ENCODE measurements at places on chromosomes 7 and 10. TPM values are rescaled to one million over a fixed set of nuclear protein-coding genes. Genes with fewer than 3 reads are reported as not detected.
A peak's percentile ranks its signal among the peaks of the same experiment; 100 is the strongest.

Gene ALOX5
- total RNA-seq = 36.8 TPM

Gene SUN3
- total RNA-seq = not detected

Gene CNPY1
- total RNA-seq = not detected

Gene HNRNPF
- 184 TPM for total RNA-seq

Gene BBIP1
- total RNA-seq = 26.9 TPM

Gene C10orf90
- 3.9 TPM for total RNA-seq

Gene DENND2A
- total RNA-seq = 24.6 TPM

Gene PDK4
- total RNA-seq = 482 TPM

Gene NPC1L1
- total RNA-seq = 0.29 TPM

GRCh38 chr7:103150192-103150591 is 1.3 kb upstream of the NAPEPLD start:
- no peak for DNase-seq

DNA sequence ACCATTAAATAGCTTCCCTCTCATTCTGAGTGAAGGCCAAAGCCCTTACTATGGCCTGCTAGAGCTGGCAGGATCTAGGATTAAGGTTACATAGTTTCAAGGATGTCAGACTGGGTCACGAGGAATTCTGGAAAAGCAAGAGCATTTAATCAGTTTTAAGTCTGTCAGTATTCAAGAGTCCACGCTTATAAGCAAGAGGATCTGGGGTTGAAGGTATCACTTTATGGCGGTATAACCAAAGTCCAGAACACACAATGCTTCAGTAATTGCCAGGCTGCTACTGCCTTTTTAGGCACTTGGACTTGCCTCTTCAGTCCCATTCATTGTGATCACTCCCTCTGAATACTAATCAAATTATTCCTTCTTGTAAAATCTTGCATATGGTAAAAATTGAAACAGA is 101.0 kb downstream of the HBP1 start:
- DNase-seq = no peak

DNA sequence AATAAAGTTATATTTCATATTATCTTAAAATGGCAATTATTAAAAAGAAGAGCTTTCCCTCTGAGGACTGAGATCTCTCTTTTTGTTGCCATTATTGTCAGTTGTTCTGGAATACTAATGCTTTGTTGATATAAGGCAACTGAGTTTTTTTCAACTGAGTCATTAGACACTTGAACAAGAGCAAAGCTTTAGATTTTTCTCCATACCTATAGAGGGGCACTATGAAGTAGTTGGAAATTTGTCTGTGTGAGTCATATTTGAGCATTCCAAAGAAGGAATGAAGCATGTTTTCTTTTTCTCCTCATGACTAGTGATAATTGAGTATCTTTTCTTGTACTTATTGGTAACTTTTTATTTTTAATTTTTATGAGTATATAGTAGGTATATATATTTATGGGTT is 24.5 kb downstream of the RPA3 start:
- DNase-seq = no peak

DNA sequence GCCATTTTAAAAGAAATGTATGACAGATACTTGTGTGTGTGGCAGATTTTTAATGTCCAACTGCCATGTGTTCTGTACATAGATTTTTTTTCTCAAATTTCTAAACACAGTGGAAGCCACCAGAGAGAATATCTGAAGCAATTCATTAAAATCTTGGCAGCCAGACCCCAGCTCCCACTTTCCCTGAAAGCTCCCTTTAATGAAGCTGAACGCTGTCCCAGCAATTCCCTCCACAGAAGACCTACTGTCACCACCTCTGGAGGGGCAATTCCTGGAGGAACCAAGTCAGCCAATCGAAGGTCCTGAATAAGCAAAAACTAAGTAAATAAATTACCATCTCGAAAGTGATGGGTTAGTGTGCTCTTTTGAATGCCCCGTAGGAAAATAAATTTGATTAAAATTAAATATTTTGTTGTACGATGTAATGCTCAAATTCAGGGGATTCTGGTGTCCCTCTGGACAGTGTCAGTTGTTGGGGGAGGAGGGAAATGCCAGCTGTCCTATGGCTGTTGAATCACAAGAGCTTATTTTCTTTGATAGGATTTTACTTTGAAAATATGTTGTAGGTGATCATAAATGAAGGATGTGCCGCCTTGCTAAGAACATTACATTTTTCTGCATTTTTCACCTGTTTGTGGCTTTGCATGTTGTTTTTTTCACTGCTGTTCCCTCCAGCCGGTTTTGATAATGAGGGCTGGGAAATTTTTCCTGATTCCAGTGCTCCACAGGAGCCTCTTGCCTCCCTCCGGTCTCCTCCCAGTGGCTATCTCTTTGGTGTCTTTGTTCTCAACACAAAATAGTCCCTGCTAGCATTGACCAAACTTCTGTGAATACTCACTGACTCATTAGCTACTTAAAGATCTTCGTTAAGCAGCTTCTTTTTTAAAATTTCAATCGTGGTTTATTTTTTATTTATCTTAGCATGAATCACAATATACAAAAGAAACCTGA is 9.2 kb upstream of the GSAP start:
- DNase-seq = no peak

DNA sequence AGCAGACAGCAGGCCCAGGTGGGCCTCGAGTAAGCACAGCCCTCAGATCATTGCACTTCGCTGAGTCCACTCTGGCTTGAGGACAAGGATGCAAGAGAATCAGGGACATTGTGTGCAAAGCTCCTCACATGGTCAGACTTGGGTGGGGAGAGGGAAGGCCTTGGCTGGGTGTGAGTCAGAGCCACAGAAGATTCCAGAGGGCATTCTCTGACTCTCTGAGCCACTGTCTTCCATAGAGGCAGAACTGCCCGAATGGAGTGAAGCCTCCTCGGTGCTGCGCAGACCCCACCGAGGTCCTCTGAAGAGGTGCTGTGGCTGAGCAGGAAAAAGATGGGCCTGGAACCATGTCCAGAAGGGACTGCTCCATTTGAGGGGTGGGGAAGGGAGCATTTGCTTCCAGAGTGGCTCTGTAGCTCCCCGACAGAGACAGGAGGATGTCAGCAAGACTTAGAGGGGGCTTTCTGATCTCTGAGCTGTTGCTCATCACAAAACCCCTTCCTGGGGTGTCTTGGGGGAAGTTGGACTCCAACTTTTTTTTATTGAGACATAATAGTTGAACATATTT is 120.8 kb downstream of the PTPN20 start:
- peak; percentile 69 for DNase-seq

DNA sequence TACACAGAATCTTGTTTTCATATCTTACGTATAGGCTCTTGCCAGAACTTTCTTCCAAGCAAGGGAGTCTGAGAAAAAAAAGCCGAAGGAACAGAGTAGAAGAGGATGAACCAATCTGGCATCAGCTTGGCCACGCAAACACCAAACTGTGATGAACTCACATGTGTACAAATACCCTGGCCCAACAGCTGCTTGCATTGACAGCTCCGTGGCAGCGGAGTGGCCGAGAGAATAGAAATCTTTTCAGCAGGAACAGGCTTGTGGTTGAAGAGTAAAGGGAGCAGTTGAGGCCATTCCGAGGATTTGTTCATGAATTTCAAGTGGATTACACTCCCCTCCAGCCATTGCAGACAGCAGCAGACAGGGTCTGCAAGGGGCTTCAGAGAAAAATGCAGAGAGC is 173.8 kb upstream of the PLXNA4 start:
- DNase-seq = no peak

- peak; percentile 85 for DNase-seq
Observed at GRCh38 chr7:140478246-140479061, 851 bp downstream of the MKRN1 start.

GRCh38 chr10:77111611-77112550 is 525.7 kb downstream of the KCNMA1 start:
- DNase-seq = no peak

DNA sequence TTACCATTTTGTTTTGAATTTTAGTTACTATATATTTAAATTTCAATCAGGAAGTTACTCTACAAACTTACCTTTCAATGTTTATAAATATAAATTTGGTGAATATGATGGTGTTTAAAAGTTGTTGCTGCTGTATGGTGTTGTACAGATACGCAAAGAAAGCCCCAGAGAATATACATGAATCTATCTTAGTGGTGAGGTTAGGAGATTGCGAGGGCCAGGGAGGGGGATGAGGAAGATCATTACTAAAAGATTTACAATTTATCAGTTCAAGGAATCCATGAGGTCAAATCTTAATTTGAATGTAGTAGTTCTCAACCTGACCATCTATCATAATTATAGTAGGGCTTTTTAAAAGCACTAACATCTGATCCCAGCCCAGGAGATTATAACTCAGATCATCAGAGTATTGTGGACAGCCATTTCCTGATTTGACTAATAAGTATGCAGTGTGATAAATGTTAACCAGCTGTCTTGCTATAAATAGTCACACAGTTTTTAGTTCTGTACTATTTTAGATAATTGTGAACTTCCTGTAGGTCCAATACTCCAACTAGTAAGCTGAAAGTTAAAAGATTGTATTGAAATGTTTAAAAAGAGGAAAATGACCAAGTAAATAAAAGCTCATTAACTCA is 23.6 kb downstream of the FAM3C start:
- no peak for DNase-seq

- no peak for DNase-seq
Observed at GRCh38 chr10:72164617-72165016, 51.2 kb upstream of the ANAPC16 start.

DNA sequence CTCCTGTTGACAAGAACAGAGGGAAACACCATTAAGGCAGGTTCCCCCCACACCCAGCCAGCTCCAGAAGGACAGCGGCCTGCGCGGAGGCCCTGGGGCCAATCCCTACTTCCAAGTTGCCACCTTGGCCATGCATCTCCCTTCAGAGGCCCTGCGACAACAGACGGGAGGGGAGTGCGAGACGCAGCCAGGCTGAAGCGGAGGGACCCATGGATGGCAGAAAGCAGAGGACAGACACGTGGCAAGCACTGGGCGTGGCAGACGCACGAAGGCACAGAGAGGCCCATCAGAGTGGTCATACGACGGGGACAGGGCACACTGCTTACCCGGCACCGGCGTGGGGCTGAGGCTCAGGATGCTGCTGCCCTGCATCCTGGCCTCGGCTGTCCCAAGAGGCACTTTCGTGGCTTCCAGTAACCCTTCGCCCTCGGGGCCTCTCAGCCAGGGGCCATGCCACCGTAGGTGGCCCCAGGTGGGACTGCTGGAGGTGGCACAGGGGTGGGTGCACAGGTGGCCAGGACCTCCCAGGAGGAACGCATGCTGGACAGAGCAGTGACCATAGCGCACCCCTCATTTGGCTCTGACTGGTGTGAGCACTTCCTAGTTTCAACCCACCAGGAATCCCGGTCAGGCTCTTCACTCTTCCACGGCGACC is 11.4 kb downstream of the CXCL12 start:
- DNase-seq = no peak

GRCh38 chr7:2009541-2010001 is 223.2 kb downstream of the MAD1L1 start:
- DNase-seq = no peak

GRCh38 chr10:61900829-61901792 is at the start of gene ARID5B:
TSS of gene ARID5B (plus strand) at chr10:61901699. CDS start at chr10:61901710, 11 bp downstream.
- no peak for DNase-seq

- DNase-seq = no peak
Observed at GRCh38 chr7:44224974-44225565, 24.3 kb downstream of the YKT6 start.

DNA sequence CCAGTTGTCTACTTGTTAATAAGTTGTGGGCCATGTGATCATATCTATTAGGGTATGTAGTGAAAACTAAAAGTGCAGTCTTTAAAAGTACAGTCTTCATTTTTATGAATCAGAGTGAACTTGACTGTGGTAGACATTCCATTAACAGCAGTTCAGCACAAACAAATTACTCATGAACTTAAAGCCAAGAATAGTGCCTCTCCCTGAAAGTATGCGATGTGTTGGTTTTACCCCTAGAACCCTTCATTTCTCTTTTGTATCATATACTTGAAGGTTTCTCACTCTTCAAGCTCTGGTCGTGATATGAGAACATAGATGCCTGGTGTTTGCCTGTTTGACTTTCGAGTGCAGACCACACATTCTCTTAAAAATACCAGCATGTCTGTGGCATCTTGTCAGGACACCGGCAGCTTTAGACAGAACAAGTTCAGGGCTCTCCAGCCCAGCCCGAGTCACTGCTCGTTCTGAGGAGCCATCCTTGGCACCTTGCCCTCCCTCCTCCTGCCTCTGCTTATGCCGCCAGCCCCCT is 159.3 kb downstream of the LCOR start:
- DNase-seq = no peak

- DNase-seq = no peak
Observed at GRCh38 chr7:139362302-139362701, 2.6 kb downstream of the LUC7L2 start.

- no peak for DNase-seq
Observed at GRCh38 chr10:114777415-114777814, 44.2 kb upstream of the FHIP2A start.

- no peak for DNase-seq
Observed at GRCh38 chr10:71712572-71713134, 6.9 kb downstream of the C10orf105 start.

DNA sequence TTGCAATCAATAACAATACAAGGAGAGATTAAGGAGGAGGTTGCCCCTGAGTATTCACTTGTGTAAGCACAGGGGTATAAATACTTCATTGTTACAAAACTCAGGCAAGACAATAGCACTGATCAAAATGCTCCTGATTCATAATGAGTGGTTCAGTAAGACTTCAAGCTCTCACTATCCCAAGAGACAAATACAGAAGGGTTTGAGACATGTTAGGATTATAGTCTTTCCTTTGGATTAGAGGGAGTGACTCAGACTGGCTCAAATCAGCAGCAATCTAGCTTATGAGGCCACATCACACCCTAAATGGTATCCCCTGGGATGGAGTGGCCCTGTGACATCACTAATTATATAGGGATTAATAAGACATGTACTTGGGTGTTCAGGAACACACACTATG is 167.2 kb upstream of the HGF start:
- DNase-seq = no peak

- DNase-seq = no peak
Observed at GRCh38 chr7:80088705-80089104, 45.9 kb upstream of the GNAI1 start.

DNA sequence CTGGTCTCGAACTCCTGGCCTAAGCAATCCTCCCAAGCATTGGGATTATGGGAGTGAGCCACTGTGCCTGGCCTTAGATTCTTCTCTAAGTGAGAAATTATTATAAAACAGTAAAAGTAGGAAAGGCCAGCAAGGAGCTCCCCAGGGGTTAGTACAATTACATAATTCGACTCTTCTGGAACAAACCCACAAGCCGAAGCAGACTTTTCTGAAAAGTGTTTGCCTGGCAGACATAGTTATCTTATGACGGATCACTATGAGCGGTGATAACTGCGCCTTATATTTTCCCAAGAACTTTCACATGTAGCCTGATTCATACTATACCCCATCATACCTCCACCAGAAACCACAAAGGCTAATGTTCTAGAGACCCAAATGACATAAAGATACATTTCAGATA is 30.2 kb upstream of the SH3PXD2A start:
- DNase-seq = no peak

DNA sequence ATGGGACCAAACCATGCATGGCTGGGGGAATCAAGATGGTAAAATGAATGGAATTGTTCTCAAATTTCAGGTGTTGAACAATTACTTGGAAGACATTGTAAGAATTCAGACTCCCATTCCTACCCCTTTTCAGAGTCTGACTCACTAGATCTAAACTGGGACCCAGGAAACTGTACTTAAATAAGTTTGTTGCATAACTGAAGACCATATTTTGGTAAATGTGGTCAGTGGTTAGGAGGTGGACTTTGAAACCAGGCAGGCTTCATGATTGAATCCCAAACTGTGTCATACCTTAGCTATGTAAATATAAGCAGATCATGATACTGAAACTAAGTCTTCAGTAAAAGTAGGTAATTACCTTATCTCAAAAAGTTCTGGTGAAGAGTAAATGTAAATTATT is 41.7 kb downstream of the ZWINT start:
- DNase-seq = no peak

- no peak for DNase-seq
Observed at GRCh38 chr7:114413761-114414155, 857 bp upstream of the FOXP2 start.

Data from mesenteric fat pad (tissue), 1 donor.